GM23248 (cell line): ENCODE measurements at places on chromosomes 3 and 15. TPM values are rescaled to one million over a fixed set of nuclear protein-coding genes. Genes with fewer than 3 reads are reported as not detected.

NPAP1 gene
- not detected in 2 replicates for polyA plus RNA-seq

CGNL1 gene
- polyA plus RNA-seq = 0.04 and 0.11 TPM in 2 replicates

NAA80 gene
- 10.8 and 11.1 TPM in 2 replicates for polyA plus RNA-seq

TRPM1 gene
- polyA plus RNA-seq = not detected in 2 replicates

SLC22A13 gene
- polyA plus RNA-seq = not detected in 2 replicates

CELF6 gene
- 0.08 TPM in 1 of 2 replicates, not detected in the other for polyA plus RNA-seq

GP5 gene
- polyA plus RNA-seq = not detected in 2 replicates

SLC24A5 gene
- not detected in 2 replicates for polyA plus RNA-seq

CD86 gene
- polyA plus RNA-seq = not detected in 2 replicates

GDPGP1 gene
- 1.3 TPM in 2 replicates for polyA plus RNA-seq

CCR9 gene
- not detected in 2 replicates for polyA plus RNA-seq

CCR3 gene
- not detected in 2 replicates for polyA plus RNA-seq

TNFSF10 gene
- polyA plus RNA-seq = not detected in 2 replicates

SLC9A9 gene
- 1.7 and 2.8 TPM in 2 replicates for polyA plus RNA-seq

CDC25A gene
- polyA plus RNA-seq = 1.5 TPM in 2 replicates

NTRK3 gene
- polyA plus RNA-seq = not detected in 2 replicates

DET1 gene
- 5.1 and 5.5 TPM in 2 replicates for polyA plus RNA-seq

GOLGA8S gene
- polyA plus RNA-seq = not detected in 2 replicates

CLDN1 gene
- polyA plus RNA-seq = 0.19 and 0.28 TPM in 2 replicates

AHSG gene
- not detected in 2 replicates for polyA plus RNA-seq

ARPIN gene
- polyA plus RNA-seq = 5.4 and 6.0 TPM in 2 replicates

PRSS50 gene
- polyA plus RNA-seq = not detected in 2 replicates

TLR9 gene
- 0.11 TPM in 1 of 2 replicates, not detected in the other for polyA plus RNA-seq

ITPKA gene
- 0.14 TPM in 1 of 2 replicates, not detected in the other for polyA plus RNA-seq

ABI3BP gene
- 30.3 and 38.2 TPM in 2 replicates for polyA plus RNA-seq

ZNF35 gene
- 4.3 and 5.1 TPM in 2 replicates for polyA plus RNA-seq
